ENCODE measurements at places on chromosomes 6 and 20.

DNA sequence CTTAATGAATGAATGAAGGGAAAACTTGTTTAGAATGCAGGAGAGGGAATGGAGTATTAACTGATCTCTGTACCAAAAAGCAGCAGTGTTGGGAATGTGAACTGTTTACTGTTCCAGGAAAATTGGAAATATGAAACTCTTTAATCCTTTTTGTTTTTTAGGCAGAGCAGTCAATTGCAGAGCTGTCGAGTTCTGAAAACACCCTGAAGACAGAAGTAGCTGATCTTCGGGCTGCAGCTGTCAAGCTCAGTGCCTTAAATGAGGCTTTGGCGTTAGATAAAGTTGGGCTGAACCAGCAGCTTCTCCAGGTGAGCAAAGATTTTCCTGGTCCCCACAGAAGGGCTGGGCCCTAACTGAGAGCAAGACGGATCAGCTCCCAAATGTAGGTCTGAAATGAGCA, 20.9 kb downstream of the CEP250 start:
- no peaks in the 10 kb centered on the region for H3K4me1 ChIP-seq
- no peak overlapping the region for H3K27ac ChIP-seq
- H3K27me3 ChIP-seq, result no peaks in the 10 kb centered on the region

GRCh38 chr6:157645201-157645795, 177.7 kb upstream of the SNX9 start:
- H3K27me3 ChIP-seq, result no peaks in the 10 kb centered on the region

DNA sequence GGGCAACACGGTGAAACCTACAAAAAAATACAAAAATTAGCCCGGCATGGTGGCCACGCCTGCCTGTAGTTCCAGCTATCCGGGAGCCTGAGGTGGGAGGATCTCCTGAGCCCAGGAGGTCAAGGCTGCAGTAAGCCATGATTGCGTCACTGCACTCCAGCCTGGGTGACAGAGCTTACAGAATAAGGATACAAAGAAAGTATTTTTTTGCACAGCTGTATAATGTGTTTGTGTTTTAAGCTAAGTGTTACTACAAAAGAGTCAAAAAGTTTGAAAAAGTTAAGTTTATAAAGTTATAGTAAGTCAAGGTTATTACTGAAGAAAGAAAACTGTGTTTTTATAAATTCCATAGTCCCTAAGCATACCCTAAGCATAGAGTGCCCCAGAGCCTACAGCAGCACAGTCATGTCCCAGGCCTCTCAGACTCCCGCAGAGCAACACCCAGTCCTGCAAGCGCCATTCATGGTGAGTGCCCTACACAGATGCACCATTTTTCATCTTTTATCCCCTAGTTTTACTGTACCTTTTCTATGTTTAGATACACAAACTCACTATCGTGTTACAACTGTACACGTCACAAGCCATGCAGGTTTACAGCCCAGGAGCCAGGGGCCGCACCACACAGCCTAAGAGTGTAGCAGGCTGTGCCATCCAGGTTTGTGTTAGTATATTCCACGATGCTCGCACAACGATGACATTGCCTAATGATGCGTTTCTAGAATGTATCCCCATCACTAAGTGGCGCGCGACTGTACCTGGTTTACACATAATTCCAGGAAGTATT, 22.4 kb downstream of the TAF4 start:
- no peaks in the 10 kb centered on the region for H3K36me3 ChIP-seq
- DNase-seq, result no peak
- H3K4me1 ChIP-seq, result peaks cover 12% of the 10 kb centered on the region
- no peaks in the 10 kb centered on the region for H3K27me3 ChIP-seq

- no peaks in the 10 kb centered on the region for H3K27me3 ChIP-seq
- no peak for DNase-seq
- no peak overlapping the region for H3K27ac ChIP-seq
- no peaks in the 10 kb centered on the region for H3K36me3 ChIP-seq
These were observed 59.5 kb upstream of the PLN start for GRCh38 chr6:118488631-118489030.

GRCh38 chr20:19780261-19780660, 22.2 kb downstream of the RIN2 start:
- peaks cover 4% of the 10 kb centered on the region for H3K4me1 ChIP-seq
- no peaks in the 10 kb centered on the region for H3K27me3 ChIP-seq
- no peak for DNase-seq
- H3K4me3 ChIP-seq, result no peak overlapping the region

DNA sequence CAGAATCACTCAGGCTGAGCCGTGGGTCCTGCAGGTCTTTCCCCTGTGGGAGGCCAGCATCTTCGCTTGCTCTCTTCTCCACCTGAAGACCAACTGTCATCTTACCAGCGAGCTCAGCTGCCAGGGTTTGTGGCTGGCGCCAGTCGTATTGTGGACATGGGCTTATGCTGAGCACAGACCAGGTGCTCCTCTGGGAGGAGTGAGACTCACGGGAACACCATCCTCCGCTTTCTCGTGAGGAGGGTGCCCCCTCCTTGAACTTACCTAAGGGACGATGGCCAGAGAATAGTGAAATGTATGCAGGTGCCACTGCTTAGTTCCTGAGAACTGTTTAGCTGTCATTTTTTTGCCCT, 17.1 kb downstream of the WRNIP1 start:
- H3K4me1 ChIP-seq, result no peaks in the 10 kb centered on the region
- no peak overlapping the region for H3K4me3 ChIP-seq
- H3K36me3 ChIP-seq, result peaks cover 24% of the 10 kb centered on the region
- no peaks in the 10 kb centered on the region for H3K27me3 ChIP-seq

DNA sequence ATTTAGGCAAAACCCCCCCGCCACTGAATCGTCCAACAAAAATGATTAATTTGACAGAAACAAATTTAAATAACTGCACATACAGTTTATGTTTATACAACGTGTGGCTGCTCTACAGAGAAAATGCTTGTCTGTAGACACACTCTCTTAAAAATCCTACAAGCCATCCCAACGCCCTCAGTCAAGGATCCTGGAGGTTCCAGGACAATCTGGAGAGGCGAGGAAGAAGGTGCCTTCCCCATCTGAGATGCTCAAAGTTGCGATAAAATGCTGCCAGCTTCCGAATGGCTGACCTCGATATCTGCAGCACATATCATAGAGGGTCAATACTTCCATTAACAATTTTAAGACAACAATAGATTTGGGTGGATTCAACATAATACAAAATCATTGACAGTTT, 25.3 kb downstream of the ZNF217 start:
- H3K27ac ChIP-seq, result no peak overlapping the region
- H3K4me1 ChIP-seq, result no peaks in the 10 kb centered on the region
- H3K27me3 ChIP-seq, result no peaks in the 10 kb centered on the region
- H3K36me3 ChIP-seq, result peaks cover 41% of the 10 kb centered on the region

DNA sequence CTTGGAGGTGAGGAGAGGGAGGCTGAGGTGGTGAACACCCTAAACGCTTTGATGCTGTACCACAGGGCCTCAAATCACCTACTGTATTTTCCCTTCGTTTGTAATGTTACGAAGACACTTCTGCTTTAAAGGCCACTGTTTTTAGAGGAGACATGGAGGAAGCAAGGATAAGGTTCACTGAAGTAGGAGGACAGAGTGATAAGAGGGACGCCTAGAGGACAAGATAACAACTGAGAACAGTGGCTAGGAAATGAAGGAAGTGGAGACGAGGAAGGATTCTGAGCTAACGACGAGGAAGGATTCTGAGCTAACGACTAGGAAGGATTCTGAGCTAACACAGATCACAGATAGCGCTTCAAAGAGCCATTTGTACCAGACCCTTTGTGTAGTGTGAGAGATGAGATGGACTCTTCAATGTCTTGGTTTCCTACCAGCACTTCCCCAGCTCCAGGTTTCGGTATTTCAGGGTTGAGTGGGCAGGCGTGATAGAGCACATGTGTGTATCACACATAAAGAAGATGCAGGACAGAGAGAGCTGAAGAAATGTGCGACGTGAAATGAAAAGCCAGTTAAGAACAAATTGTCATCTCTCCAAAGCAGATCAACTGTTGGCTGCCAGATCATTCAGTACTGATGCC, 7.5 kb downstream of the SF3B5 start:
- no peak overlapping the region for H3K4me3 ChIP-seq
- no peak for DNase-seq
- H3K4me1 ChIP-seq, result peaks cover 3% of the 10 kb centered on the region
- no peaks in the 10 kb centered on the region for H3K27me3 ChIP-seq
- no peak overlapping the region for H3K27ac ChIP-seq

DNA sequence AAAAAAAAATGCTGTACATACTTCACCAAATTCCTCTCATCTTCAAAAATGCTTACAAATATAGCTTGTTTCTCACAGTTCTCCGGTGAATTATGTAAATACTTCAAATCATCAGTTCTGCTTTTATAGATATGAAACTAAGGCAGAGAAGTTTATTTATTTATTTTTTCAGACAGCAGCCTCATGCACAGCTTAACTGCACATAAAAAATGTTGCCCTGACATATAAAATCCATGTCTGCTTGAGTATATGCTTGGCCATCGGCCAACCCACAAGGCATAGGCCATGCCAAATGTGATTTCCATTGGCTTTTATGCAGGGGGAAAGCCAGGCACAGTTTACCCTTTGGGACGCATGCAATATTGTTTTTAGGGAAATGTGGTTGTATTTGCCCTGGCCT, 57.3 kb upstream of the PHACTR2 start:
- no peak overlapping the region for H3K4me3 ChIP-seq
- no peak overlapping the region for H3K27ac ChIP-seq
- no peaks in the 10 kb centered on the region for H3K36me3 ChIP-seq

GRCh38 chr6:29990931-29991330, 48.6 kb downstream of the HLA-A start:
- H3K27ac ChIP-seq, result no peak overlapping the region
- no peak for DNase-seq
- no peaks in the 10 kb centered on the region for H3K4me1 ChIP-seq
- H3K36me3 ChIP-seq, result no peaks in the 10 kb centered on the region
- H3K4me3 ChIP-seq, result no peak overlapping the region

DNA sequence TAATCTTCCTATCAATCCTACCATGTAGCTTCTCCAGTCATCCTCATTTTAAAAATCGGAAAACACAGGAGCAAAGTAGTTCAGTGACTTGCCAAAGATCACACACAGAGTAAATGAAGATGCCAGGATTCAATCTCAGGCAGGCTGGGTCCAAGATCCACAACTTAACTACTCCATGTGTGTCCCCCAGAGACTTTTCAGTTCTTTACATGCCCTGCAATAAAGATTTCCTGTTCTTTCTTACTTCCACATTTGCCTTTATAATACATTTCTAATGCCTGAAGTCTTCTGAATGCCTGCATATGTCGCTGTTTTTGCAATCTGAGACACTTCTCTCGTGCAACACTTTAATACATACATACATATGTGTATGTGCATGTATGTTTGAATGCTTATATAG, 121.7 kb upstream of the MARCKS start:
- H3K27me3 ChIP-seq, result no peaks in the 10 kb centered on the region
- no peak overlapping the region for H3K4me3 ChIP-seq
- no peaks in the 10 kb centered on the region for H3K36me3 ChIP-seq
- DNase-seq, result no peak

DNA sequence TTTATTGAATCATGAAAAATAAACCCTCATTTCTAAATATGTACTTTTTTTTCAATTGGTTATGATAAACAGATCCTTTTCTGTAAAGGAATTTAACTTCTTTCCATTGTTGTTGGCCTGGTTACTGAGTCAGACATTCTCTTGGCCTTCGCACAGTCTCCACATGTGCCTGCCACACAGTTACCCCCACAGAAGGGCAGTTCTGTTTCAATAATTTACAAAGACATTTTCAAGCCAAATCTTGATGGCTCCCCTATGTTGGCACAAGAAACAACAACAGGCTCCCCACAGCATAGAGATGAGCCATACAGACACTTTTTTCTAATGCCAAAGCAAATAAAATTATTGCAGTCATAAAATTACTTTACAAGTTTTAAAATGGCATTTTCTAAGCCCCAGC, 55.6 kb upstream of the BEND6 start:
- no peaks in the 10 kb centered on the region for H3K36me3 ChIP-seq
- H3K4me3 ChIP-seq, result no peak overlapping the region
- H3K27ac ChIP-seq, result no peak overlapping the region
- H3K27me3 ChIP-seq, result no peaks in the 10 kb centered on the region

DNA sequence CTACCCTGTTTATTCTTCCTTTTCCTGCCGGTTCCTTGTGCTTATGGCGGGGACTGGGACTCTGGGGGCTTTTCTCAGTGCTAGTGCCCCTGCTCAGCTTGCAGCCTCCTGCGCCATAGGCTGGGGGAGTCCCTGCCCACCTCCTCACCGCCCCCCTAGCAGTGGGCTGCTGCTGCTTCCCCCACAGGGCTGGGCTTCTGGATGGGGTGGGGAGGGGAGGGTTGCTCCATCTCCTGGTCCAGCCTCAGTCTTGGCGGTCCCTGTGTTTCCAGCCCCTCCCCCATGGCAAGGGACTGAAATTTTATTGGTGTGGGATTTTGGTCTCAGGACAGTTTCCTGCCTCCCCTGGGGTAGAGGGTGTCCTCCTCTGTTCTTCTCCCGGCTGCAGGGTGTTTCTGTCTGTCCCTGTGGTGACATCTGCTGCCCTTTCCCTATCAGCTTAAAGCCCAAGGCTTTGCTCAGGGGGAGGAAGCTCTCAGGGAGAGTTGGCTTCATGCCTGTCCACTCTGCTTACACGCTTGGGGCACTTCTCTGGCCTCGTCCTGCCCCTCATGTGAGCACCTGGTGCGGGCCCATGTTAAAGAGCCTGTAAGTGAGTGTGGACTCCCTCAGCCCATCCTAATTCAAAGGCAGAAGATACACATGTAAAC, 100.6 kb downstream of the HIVEP1 start:
- H3K27me3 ChIP-seq, result no peaks in the 10 kb centered on the region
- no peak for DNase-seq
- no peak overlapping the region for H3K27ac ChIP-seq
- peaks cover 3% of the 10 kb centered on the region for H3K36me3 ChIP-seq

DNA sequence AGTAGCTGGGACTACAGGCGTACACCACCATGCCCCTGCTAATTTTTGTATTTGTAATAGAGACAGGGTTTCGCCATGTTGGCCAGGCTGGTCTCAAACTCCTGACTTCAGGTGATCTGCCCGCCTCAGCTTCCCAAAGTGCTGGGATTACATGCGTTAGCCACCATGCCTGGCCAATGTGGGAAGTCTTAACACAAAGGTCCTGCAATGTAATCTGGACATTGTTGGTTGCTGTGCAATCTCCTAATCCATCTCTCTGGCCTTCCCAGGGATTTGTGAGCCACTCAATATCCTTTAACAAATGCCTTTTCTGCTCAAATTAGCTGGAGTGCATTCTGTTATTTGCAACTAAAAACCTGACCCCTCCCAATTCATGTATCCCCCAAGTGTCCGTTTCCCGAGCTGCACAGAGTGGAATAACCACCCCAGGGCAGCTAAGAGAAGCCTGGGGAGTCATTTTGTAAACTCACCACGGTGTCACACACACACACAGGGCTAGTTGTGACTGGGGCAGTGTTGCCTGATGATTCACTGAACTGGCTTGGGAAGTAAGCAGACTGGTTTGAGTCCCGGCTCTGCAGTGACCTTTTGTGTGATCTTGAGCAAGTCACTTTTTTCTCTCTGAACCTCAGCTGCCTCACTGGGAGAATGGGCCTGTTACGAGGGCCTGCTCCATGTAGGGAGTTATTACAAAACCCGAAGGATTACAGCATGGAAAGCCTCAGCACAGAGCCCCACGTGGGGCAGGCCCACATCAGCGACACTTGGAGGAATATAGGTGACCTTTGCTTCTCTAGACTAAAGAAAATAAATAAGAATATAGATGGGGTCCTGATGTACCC, 152.3 kb downstream of the ZMYND8 start:
- no peak for DNase-seq
- H3K4me1 ChIP-seq, result no peaks in the 10 kb centered on the region
- H3K27me3 ChIP-seq, result no peaks in the 10 kb centered on the region

Measured in liver (tissue), 10 donors.